ENCODE measurements at places on chromosomes 11 and 22.

DNA sequence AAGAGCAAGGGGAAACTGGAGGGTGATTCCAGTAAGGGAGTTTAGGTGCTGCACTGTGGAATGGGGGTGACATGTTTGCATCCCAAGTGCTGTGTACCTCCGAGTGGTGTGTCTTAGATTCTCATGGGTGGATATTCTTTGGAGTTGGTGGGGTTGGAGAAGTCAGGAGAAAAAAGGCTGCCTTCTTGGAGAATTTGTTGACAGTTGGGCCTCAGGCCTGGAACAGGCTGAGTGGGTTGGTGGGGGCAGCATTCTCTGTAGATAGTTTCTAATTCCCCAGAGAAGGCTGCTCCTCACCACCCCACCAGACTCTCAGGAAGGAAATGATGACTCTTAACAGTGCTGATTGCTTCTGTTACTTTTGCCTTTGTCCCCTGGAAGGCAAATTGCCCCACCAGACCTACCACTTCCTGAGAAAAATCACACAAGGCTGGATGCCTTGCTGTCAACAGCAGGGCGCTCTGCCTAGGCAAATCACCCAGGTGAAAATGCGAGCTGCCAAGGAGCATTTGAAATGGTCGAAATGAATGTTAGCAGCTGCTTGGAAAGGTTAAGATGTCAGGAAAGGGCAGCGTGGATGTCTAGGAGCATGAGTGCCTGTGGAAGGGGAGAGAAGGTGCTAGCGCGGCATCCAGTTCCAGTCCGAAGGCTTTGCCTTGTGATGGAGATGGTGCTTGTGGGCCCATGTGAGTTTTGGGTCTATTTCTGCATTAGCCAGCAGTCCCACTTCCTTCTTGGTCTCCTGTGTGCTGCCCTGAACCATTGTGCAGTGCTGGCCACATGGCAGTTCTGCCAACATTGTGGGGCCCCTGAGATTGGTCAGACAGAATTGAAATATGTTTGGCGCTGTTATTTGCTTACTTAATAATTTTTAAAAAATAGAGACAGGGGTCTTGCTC, 29.7 kb upstream of the SORL1-AS1 start:
- H3K27me3 ChIP-seq: no peaks in the 10 kb centered on the region
- DNase-seq: no peak
- no peak overlapping the region for H3K27ac ChIP-seq
- H3K36me3 ChIP-seq: peaks cover 10% of the 10 kb centered on the region
- peaks cover 14% of the 10 kb centered on the region for H3K4me1 ChIP-seq

DNA sequence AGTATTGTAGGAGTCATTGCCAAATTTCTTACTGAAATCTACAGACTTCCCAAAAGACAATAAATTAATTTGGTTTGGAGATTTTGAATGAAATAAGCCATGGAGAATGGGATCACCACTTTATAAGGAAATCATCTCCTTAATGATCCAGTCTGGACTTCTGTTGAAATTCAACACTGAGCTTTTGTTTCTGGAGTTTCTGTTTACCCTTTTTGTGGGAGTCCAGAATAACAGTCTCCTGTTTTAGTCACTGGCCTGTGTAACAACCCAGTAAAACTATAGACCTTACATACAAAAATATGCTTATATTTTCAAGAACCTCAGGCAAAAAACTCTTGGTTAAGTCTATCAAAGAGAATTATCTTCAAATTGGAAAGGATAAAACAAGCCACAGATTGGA, 321.7 kb upstream of the PLET1 start:
- H3K4me3 ChIP-seq: no peak overlapping the region
- no peaks in the 10 kb centered on the region for H3K36me3 ChIP-seq
- H3K27ac ChIP-seq: no peak overlapping the region
- H3K27me3 ChIP-seq: no peaks in the 10 kb centered on the region
- no peaks in the 10 kb centered on the region for H3K4me1 ChIP-seq

DNA sequence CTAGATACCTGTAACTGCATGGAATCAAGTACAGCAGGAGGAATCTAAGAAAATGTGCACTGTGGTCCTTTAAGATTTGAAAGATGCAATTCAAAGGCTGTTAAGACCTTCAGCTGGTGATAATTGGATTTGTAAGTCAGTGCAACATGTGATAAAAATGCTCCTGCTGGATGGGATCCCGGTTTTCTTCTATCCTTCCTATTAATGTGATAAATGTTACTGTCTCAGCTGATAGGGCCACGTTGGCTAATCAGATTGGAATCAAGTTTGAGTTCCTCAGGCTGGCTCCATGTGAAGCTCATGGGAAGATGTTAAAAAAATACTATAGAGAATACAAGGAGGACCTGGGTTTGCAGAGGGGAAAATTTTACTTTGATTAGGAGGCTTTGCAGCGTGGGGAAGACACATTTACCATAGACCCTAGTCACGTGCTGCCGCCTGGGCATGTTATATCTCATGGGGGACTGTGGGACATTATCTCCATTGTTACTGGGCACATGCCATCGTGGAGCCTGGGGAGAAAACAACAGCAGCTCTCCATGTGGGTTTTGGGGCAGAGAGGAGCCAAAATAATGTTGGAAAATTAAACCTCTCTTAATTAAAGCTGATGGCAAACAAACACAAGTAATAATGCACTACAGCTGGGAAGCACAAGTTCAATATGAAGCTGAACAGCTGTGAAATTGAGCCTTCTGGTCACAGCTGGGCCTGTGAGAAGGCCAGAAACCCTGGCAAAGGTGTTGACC, 652.5 kb downstream of the NTM start:
- no peak overlapping the region for H3K4me3 ChIP-seq
- no peaks in the 10 kb centered on the region for H3K4me1 ChIP-seq
- H3K27me3 ChIP-seq: no peaks in the 10 kb centered on the region

DNA sequence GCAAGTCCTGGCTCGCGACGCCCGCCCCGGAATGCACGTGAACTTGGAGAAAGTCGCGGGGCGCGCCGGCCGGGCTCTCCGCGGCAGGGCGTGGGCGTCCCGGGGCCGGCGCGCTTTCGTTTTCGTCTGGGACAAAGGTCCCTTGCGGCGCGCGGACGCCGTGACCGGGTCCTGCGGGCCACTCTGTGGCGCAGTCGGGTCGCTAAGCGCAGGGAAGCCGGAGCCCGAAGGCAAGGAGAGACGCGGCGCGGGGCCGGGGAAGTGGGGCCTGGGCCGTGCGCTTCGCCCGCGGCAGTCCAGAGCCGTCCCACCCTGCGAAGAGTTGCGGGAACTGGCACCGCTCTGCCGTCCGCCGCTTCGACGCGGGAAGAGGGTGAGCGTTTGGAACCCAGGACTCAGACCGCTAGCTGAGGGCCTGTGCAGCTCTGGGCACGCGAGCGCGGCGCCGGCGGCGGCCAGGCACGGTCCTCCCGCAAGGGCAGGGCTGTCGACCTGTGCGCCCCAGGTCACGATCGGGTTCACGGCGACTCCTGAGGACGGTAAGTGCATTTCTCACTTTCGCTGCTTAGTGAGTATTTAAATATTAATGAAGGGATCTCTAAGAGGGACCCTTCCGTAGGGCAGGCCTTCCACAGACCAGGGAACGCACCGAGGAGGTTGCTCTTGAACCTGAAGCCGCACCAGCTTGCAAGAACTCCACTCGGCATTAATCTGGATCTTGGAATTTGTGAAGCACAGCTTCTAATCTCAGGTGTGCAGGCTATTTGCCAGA, 78.0 kb upstream of the PPARA start:
- H3K27ac ChIP-seq: no peak overlapping the region
- H3K4me1 ChIP-seq: no peaks in the 10 kb centered on the region
- H3K4me3 ChIP-seq: no peak overlapping the region
- peaks cover 94% of the 10 kb centered on the region for H3K27me3 ChIP-seq
- no peak for DNase-seq

- H3K27me3 ChIP-seq: no peaks in the 10 kb centered on the region
- H3K36me3 ChIP-seq: no peaks in the 10 kb centered on the region
- H3K4me3 ChIP-seq: no peak overlapping the region
Observed at GRCh38 chr11:19721176-19721575, 8.5 kb downstream of the NAV2 start.

DNA sequence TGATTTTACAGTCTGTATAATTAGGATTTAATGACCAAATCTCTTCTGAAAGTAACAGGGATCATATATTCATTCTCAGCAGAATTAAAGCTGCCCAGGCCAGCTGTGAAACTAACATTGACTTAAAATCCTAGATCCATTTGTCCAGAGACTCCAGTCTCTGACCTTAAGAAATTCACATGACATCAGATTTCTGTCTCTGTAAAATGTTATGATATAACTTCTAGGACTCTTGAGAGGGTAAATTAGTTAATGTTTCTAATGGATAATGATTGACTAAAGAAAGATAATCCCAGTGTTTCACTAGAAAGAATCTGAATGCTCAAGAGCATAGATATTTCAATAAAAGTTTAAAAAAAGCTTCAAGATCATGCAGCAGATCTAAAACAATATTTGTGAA, 6.3 kb downstream of the NOX4 start:
- H3K36me3 ChIP-seq: peaks cover 26% of the 10 kb centered on the region
- H3K4me3 ChIP-seq: no peak overlapping the region
- no peak overlapping the region for H3K27ac ChIP-seq
- no peak for DNase-seq
- H3K4me1 ChIP-seq: no peaks in the 10 kb centered on the region

DNA sequence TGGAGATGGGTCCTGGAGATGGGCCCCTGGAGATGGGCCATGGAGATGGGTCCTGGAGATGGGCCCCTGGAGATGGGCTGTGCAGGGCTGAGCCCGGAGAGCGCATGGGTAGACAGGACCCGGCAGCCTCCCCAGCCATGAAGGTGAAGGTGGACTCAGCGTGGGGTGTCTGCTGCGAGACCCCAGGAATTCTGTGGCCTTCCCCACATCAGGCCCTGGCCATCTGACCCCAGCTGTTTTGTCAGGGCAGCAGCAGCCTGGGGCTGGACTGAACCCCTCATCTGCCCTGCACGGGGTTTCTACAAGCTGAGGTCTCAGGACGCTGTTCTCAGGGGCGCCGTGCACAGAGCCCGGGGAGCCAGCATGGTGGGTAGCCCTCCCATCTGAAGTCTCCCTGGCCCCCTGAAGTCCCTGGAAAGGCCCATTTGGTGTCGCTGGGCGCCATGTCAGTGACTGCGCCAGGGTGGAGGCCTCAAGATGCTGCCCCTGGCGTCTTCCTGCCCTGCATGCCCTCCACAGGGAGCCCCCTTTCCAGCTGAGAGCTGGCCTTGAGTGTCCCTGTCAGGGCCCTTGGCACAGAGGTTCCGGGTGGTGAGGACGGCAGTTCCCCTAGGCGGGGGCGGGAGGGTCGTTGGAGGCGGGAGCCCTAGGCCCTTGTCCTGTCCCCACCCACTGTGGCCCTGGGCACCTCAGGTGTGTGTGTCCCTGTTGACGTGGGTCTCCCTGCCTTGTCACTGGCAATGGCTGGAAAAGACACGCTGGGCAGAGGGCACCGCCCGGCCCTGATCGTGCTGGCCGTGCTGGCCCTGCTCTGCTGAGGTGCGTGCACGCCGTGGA, 5.4 kb downstream of the BRSK2 start:
- no peak for DNase-seq
- no peaks in the 10 kb centered on the region for H3K36me3 ChIP-seq
- H3K4me1 ChIP-seq: peaks cover 7% of the 10 kb centered on the region
- H3K27ac ChIP-seq: no peak overlapping the region
- H3K4me3 ChIP-seq: no peak overlapping the region
- no peaks in the 10 kb centered on the region for H3K27me3 ChIP-seq

DNA sequence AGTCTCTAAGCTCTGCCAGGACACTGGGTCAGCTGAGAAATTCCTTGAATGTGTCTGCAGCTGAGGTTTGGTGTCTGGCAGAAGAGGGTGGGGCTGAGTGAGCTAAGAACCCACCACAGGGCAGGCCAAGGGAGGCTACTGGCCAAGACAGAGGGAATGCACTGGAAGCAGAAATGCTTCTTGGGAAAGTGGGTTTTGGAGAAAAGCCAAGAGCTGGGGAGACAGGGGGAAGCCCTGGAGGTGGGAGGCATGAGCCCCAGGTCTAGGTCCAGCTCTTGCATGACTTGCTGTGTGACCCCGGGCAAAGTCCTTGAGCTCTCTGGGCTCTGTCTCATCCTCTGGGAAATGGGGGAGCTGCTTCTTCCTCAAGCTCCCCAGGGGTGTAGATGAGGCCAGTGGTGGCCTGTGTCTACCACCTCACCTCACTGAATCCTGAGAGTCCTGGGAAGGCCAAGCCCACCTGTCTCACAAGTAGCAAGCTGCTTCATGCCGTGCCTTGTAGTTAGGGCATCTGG, 2.3 kb downstream of the MMP11 start:
- peaks cover 12% of the 10 kb centered on the region for H3K4me1 ChIP-seq
- no peaks in the 10 kb centered on the region for H3K36me3 ChIP-seq
- H3K27ac ChIP-seq: no peak overlapping the region
- H3K4me3 ChIP-seq: no peak overlapping the region
- DNase-seq: no peak

- DNase-seq: peak; percentile 58
- no peak overlapping the region for H3K27ac ChIP-seq
- no peak overlapping the region for H3K4me3 ChIP-seq
- H3K27me3 ChIP-seq: no peaks in the 10 kb centered on the region
Observed at GRCh38 chr11:1863352-1864216, 10.7 kb downstream of the LSP1 start.

- H3K27ac ChIP-seq: no peak overlapping the region
- no peaks in the 10 kb centered on the region for H3K27me3 ChIP-seq
- H3K4me3 ChIP-seq: no peak overlapping the region
- peaks cover 36% of the 10 kb centered on the region for H3K36me3 ChIP-seq
Observed at GRCh38 chr22:29531419-29531818, 22.1 kb downstream of the THOC5 start.

DNA sequence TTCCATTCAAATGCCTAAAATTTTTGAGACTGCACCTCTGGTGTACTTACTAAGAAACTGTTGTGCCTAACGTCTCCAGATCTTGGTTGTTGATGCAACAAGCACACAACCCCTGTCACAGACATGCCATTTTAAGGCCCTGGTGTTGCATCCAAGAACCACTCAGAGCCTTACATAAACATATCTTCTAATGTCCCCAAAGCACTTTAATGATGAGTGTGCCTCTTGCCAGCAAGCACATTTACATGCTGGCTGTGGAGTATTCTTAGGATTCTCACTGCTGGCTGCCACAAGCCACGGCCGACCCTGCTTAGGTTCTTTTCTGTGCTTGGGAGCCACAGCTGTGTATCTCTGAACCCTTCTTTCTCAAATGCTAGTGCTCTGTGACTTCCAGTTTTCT, 201.4 kb downstream of the ADAMTS15 start:
- no peaks in the 10 kb centered on the region for H3K27me3 ChIP-seq
- H3K36me3 ChIP-seq: no peaks in the 10 kb centered on the region
- DNase-seq: no peak
- H3K4me3 ChIP-seq: no peak overlapping the region
- H3K4me1 ChIP-seq: no peaks in the 10 kb centered on the region

- H3K36me3 ChIP-seq: peaks cover 7% of the 10 kb centered on the region
- DNase-seq: no peak
- peaks cover 10% of the 10 kb centered on the region for H3K4me1 ChIP-seq
Observed at GRCh38 chr11:3795131-3796001, 2.0 kb downstream of the NUP98 start.

- H3K36me3 ChIP-seq: peaks cover 28% of the 10 kb centered on the region
- H3K27ac ChIP-seq: no peak overlapping the region
- H3K4me3 ChIP-seq: no peak overlapping the region
- peaks cover 9% of the 10 kb centered on the region for H3K4me1 ChIP-seq
Observed at GRCh38 chr11:67614730-67615714, 8.3 kb downstream of the NDUFV1 start.

- no peaks in the 10 kb centered on the region for H3K36me3 ChIP-seq
- H3K27me3 ChIP-seq: no peaks in the 10 kb centered on the region
- peak overlapping the region; percentile 97 for H3K4me3 ChIP-seq
- no peak for DNase-seq
Observed at GRCh38 chr11:1391165-1392075, 1.7 kb downstream of the BRSK2 start.
